Suprapubic skin (tissue), 4 donors: ENCODE measurements at places on chromosomes 3 and 15.
A peak's percentile ranks its signal among the peaks of the same experiment; 100 is the strongest.

GRCh38 chr3:79414806-79415205 is 353.0 kb downstream of the ROBO1 start:
- DNase-seq = peak; percentile 74

DNA sequence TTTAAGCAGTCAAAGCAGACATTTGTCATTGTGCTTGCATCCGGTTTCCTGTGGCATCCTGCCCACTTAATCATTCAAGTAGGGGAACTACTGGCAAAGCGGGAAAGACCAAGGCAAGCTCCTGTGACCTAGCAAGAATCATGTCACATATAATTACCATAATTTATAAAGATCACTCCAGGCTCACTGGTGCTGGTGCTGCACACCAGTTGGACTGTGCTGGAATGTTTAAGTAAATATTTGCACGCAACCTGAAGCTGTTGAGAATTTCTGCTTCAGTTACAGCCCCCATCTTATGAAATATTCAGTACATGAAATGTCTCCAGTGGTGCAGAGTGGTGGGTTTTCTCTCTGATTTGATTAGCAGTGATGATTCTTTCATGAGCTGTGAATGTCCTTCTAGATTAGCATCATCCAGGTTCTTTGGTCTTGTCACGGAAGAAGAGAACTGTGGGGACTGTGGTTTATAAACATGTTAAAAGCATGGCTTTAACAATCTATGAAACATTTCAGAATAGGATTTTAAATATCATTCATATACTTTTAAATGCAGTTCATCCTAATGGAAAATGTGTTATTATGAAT is 621.3 kb upstream of the EPHA6 start:
- no peak for DNase-seq

DNA sequence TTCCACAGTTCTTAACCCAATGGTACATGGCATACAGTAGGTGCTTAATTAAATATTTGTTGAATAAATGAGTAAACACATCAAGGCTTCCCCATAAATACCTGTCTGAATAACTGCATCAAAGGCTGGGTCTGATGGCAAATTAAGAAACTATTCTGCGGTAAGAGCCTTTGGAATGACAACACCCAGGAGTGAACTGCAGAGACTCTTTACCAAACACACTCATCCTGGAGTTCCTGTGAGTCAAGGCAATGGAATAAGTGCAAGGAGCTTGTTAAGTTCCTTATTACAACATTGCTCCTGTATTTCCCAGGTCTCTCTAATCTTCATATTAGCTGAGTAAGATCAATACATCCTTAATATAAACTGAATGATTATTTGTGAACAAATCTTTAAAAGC is 119.9 kb upstream of the STT3B start:
- DNase-seq = no peak

GRCh38 chr3:55669133-55669532 is 182.0 kb upstream of the WNT5A start:
- DNase-seq = no peak

- DNase-seq = no peak
These were observed 104.9 kb downstream of the TPRG1 start for GRCh38 chr3:189276444-189277219.

DNA sequence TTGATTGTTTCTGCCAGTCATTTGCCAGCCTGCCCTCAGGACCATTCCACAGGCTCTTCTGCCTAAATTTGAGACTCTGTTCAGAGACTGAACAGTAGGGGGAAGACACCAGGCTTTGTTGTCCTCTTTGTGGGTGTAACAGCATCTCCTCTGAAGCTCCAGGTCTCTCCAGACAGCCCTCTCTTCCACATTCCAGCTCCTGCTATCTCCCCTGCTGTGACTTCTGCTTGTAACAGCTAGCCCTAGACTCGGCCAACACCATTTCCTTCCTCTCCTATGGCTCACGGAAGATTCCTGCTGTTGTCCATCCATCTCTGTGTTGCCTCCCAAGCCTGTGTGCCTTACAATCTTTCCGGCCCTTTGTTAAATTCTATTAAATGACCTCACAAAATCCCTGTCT is 40.2 kb downstream of the SUCLG2 start:
- no peak for DNase-seq

DNA sequence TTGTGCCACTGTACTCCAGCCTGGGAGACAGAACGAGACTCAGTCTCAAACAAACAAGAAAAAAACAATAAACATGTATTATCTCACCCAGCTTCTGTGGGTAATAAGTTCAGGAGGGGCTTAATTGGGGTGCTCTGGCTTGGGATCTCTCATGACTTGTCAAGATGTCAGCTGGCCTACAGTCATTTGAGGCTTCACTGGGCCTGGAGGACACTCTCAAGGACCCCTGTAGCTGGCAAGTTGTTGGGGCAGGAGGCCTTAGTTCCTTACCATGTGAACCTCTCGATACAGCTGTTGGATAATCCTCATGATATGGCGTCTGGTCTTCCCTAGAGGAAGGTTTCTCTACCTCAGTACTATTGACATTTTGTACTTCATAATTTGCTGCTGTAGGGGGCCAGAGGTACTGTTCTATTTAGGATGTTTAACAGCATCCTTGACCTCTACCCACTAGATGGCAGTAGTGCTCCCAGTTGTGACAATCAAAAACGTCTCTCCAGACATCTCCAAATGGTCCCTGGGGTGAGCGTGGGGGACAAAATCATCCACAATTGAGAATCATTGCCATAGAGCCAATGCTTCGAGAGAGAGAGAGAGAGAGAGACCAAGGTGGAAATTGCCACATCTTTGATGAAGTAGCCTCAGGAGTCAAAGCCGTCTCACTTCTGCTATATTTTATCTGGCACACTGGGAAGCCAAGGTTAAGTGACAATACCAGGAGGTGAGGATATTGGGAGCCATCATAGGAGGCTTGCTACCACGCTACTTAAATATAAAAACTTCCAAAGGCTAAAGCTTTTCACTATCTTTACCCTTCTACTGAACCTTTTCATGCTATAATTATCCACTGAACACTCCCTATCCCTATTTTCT is 23.9 kb upstream of the SLTM start:
- DNase-seq = no peak

- DNase-seq = no peak
These were observed 18.3 kb downstream of the FBXO22 start for GRCh38 chr15:75921732-75922703.

- DNase-seq = no peak
These were observed 30.8 kb downstream of the ARHGEF26 start for GRCh38 chr3:154151969-154152368.

DNA sequence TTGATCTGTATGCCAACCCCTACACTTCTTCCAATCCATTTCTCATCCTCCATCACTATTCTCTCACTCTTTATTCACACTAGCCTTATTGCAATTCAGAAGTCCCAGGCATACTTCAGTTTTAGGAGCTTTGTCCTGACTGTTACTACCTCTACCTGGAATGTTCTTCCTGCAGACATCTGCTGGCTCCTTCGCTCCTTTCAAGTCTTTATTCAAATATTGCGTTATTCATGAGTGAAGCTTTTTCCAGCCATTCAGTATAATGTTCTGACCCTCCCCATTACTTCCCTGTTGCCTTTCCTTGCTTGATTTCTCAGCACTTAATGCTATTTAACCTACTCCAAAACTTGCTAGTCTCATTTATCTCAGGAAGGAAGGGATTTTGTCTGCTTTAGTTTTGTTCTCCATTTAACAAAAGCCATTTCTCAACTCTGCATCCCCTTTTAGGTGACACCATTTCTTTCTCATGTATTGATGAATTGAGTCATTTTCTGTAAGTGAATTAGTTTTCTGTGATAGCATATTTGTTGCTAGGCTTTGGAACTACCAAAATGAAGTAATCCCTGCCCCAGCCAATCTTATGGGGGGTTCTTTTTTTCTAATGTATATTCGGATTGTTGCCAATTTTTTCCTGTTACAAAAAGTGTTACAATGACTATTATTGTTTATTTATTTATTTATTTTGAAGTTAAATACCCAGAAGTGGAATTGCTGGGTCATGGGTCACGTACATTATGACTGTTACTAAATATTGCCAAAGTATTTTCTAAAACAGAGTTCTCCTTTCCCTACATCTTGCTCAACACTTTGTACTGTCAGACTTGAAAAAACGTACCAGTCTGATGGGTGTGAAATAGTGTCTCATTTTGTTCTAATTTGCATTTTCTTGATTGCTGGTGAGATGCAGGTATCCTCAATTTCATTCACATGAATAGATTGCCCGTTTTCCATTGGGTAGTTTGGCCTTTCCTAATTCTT is 9.4 kb downstream of the ATP11B start:
- no peak for DNase-seq

DNA sequence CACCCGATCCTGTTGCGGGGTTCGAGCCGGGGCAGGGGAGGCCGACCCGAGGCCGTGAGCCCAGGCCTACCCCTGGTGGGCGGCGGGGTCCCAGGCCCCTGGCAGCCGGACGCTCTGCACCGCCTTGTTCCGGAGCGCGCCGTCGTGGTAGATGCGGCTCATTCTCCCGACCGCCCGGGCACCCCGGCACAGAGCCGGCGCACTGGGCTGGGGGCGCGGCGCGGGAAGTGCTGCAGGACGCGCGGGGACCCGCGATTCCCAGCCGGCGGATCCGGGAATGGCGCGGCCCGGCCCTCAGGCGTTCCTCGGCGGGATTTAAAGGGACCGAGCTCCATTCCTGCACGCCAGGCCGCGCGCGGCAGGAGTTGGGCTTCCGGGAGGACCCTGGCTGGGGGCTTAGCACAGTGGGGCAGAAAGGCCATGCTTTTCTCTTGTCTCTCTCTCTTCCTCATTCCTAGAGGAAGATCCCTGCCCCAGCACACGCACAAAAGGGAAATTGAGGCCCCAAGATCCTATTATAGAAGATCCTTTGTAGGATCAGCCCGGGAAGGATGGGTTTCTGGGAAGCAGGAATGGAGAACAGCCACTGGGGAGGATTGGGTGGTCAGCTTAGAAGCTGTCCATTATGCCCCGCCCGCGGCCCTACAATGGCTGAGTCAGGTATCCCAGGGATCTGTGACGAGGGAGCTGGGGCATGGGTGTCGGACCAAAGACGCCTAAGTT is at the start of gene ARPIN:
TSS of gene ARPIN (minus strand) at position 279 of the 723 bp plus-strand sequence. CDS start at position 162, 117 bp downstream.
- DNase-seq = peak; percentile 77

- no peak for DNase-seq
These were observed 149.1 kb downstream of the TJP1 start for GRCh38 chr15:29672923-29673809.

- DNase-seq = no peak
These were observed 31.7 kb upstream of the MAP4 start for GRCh38 chr3:48047841-48048464.

GRCh38 chr3:4512895-4513616 is 19.9 kb downstream of the ITPR1 start:
- DNase-seq = no peak

- DNase-seq = no peak
These were observed 1004.1 kb downstream of the TBL1XR1 start for GRCh38 chr3:176193032-176193730.
